Aorta (tissue), 5 donors: ENCODE measurements at places on chromosomes 7 and 10.

- H3K27ac ChIP-seq: no peak overlapping the region
- no peaks in the 10 kb centered on the region for H3K36me3 ChIP-seq
- H3K27me3 ChIP-seq: no peaks in the 10 kb centered on the region
- DNase-seq: no peak
- H3K4me1 ChIP-seq: peaks cover 2% of the 10 kb centered on the region
- no peak overlapping the region for H3K4me3 ChIP-seq
These were observed 48.5 kb downstream of the PLCE1 start for GRCh38 chr10:94042001-94042833.

DNA sequence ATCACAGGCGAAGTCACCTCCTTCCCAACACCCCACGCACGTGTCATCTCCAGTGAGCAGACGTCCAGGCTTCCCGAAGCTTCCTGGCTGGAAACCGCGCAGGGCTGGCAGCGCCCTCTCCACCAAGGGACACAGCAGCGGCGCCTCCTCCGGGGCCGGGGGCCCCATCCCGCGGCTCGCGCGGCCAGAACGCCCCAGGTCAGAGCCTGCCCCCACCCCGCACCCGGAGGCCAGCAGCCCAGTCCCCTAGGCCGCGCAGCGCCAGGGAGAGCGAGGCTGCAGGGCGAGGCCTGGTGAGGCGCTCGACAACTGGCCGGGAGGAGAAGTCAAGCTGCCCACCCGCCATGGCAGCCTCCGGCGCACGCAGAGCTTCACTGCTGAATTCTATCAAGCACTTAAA, 247.0 kb downstream of the SEMA3D start:
- no peaks in the 10 kb centered on the region for H3K36me3 ChIP-seq
- no peak for DNase-seq
- H3K4me1 ChIP-seq: no peaks in the 10 kb centered on the region
- no peak overlapping the region for H3K4me3 ChIP-seq
- no peak overlapping the region for H3K27ac ChIP-seq

DNA sequence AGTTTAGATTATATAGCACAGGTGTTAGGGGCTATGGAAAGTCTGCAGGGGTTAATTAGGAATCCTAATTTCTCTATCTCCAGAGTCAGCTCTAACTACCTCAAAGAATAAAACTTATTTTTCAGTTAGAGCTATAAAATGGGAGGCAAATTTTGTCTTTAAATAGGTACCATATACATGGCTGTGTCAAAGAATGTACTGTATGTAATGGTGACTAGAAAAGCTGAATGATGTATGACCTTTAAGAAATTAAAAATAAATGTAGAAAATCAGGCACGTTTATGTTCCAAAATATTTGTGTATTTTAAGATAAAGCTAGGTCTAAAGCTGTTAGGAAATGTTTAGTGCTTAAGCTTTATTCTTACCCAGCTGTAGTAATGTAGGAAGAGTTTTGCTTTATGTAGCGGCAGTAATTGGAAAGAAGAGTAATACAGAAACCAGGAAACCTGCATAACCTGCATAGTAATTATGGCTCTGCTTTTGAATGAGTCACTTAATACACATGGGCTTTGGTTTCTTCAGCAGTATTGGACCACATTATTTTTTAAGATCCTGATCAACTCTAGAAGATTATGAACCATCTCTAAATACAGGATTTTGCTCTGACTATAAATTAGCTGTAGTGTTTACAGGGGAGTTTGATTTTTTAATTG, 85.0 kb downstream of the KMT2E start:
- H3K27ac ChIP-seq: no peak overlapping the region
- H3K36me3 ChIP-seq: no peaks in the 10 kb centered on the region
- no peaks in the 10 kb centered on the region for H3K4me1 ChIP-seq
- no peak overlapping the region for H3K4me3 ChIP-seq
- H3K27me3 ChIP-seq: no peaks in the 10 kb centered on the region

DNA sequence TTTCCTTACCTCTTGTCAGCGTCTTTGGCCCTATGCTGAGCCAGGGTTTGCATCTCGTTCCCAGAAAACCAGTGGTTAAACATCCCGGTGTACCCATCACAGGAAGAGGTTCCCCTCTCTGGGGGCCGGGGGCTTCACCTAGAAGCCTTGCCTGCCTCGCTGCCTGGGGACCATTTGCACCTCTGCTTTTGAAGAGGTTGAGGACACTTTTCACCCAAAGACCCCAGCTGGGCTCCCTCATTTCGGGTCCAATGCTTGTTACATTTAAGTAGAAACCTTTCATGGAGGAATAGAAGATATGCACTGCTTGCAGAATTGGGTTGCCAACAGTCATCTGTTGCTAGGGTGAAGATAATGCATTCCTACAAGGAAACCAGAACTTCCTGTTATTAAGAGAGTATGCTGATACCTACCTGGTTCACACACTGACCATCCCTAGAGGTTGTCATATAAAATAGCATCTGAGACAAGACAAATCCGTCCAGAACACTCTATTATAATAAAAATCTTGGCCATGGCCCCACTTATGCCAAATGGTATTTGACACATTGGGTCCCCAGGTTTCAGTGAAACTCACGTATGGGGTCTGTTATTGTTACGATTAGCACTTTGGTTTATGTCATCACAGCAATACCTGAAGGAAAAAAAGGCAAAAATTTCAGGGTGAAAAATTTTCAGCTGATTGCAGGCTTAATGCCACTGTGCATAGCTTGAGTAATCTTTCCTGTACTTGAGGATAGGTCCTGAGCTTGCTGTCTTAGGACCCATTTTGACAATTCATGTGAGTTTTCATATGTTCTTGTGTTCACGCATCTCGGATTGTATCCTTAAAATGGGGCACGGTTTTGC, 917 bp downstream of the ZNF365 start:
- no peaks in the 10 kb centered on the region for H3K27me3 ChIP-seq
- DNase-seq: no peak
- H3K36me3 ChIP-seq: no peaks in the 10 kb centered on the region
- H3K4me3 ChIP-seq: peak overlapping the region; percentile 84
- no peak overlapping the region for H3K27ac ChIP-seq

DNA sequence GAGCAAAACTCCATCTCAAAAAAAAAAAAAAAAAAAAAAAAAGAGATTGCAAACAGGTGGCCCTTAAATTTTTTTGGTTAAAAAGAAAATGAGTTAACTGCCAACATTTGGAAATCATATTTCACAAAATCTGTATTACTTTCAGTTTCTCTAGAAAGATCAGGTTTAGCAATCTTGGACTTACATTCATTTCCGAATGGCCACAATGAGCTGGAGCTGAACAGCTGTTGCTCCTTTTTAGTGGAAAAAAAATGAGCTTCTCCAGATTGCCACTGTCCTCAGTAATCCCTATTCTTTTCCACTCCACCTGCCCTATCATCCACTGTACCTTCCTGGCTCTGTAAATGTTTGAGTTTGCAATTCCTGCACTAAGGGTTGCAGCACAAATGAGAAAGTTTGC, 43.6 kb downstream of the RAB11FIP2 start:
- H3K4me3 ChIP-seq: no peak overlapping the region
- no peaks in the 10 kb centered on the region for H3K27me3 ChIP-seq
- H3K4me1 ChIP-seq: no peaks in the 10 kb centered on the region

DNA sequence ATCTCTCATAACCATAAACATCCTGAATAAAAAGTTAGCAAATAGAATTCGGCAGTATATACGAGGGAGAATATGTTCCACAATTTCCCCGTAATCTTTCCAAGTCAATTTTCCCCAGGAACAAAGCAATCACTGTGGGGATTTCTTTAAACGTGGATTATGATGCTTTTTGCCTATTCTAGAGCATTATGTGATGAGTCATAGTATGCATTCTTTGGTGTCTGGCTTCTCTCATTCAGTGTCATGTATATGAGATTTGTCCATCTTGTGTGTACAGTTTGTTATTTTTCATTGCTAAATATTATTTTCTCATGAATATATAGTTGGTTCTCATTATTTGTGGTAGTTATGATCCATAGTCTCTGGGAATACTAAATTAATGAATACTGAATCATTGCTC, 9.9 kb upstream of the OR9A4 start:
- DNase-seq: no peak
- H3K27me3 ChIP-seq: no peaks in the 10 kb centered on the region
- no peaks in the 10 kb centered on the region for H3K4me1 ChIP-seq
- no peak overlapping the region for H3K4me3 ChIP-seq
- no peak overlapping the region for H3K27ac ChIP-seq
- H3K36me3 ChIP-seq: no peaks in the 10 kb centered on the region

- no peaks in the 10 kb centered on the region for H3K36me3 ChIP-seq
- H3K27ac ChIP-seq: no peak overlapping the region
- DNase-seq: no peak
These were observed 41.8 kb downstream of the APBB1IP start for GRCh38 chr10:26479766-26480492.

DNA sequence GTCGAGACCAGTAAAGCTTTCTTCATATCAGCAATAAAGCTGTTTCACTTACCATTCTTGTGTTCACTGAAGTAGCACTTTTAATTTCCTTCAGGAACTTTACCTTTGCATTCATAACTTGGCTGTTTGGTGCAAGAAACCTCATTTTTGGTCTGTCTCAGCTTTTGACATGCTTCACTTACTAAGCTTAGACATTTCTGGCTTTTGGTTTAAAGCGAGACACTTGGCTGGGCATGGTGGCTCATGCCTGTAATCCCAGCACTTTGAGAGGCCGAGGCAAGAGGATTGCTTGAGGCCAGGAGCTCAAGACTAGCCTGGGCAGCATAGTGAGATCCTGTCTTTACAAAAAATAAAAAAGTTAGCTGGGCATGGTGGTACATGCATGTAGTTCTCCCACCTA, 15.8 kb downstream of the PLEKHA1 start:
- no peaks in the 10 kb centered on the region for H3K27me3 ChIP-seq
- H3K36me3 ChIP-seq: no peaks in the 10 kb centered on the region
- no peak overlapping the region for H3K4me3 ChIP-seq
- DNase-seq: no peak

GRCh38 chr10:35225204-35225603, 98.6 kb downstream of the CREM start:
- no peaks in the 10 kb centered on the region for H3K4me1 ChIP-seq
- no peak overlapping the region for H3K4me3 ChIP-seq
- H3K36me3 ChIP-seq: no peaks in the 10 kb centered on the region
- no peak for DNase-seq

GRCh38 chr10:31593124-31593523, 274.1 kb downstream of the ZEB1 start:
- H3K4me3 ChIP-seq: no peak overlapping the region
- no peak overlapping the region for H3K27ac ChIP-seq
- H3K27me3 ChIP-seq: no peaks in the 10 kb centered on the region

DNA sequence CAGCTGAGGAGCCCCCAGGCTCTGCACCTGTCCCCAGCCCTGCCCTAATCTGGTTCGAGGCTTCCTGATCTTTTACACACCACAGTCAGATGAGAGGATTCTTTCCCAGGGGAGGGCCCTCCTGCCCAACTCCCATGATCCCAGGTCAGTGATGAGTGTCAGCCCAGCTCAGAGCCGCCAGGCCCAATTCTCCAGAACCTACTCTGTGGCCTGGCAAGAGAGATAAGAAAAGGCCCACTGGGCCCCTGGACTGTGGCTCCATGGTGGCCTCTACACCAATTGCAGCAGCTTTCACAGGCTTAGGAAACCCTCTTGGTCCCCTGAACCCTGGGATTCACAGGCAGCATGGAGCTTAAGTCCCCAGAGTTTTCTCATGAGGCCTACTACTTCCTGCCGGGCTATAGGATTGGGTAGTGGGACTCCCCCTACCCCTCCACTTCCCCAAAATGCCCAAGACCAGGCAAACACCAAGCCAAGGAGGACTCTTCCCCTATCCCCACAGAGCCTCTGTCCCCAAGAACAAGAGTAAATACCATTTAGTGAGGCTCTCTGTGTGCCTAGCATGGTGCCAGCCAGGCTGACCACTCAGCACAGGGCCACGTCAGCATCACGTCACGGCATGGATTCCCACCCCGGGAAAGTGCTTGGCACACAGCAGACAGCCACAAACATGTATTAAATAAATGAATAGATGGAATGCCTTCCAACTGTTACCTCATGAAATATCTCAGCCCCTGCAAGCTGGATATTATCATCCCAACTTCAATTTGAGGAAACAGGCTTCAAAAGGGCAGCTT, 100.0 kb downstream of the GRID1 start:
- H3K36me3 ChIP-seq: no peaks in the 10 kb centered on the region
- H3K4me1 ChIP-seq: no peaks in the 10 kb centered on the region
- H3K27ac ChIP-seq: no peak overlapping the region
- DNase-seq: no peak

DNA sequence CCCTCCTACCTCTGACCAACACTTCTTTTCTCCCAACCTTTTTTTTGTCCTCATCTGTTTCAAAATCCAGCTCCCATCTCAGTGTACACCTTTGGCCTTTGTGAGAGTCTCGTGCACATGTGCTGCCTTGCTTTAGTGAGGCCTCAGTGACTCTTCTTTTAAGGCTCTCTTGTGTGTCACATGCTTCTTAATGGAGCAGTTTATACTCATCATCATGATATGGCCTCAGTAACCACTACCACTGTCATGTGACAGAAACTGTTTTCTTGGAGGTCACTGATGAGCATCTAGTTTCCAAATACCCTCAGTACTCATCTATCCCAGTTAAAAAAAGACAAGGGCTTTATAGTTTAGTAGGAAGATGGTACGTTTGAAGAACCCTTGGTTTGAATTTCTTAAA, 8.1 kb upstream of the ARHGAP22 start:
- no peaks in the 10 kb centered on the region for H3K4me1 ChIP-seq
- DNase-seq: no peak
- H3K36me3 ChIP-seq: no peaks in the 10 kb centered on the region
- no peak overlapping the region for H3K27ac ChIP-seq
- no peak overlapping the region for H3K4me3 ChIP-seq

GRCh38 chr7:130208516-130208915, 856 bp downstream of the SSMEM1 start:
- DNase-seq: no peak
- H3K27me3 ChIP-seq: no peaks in the 10 kb centered on the region
- H3K4me1 ChIP-seq: no peaks in the 10 kb centered on the region
- no peaks in the 10 kb centered on the region for H3K36me3 ChIP-seq

DNA sequence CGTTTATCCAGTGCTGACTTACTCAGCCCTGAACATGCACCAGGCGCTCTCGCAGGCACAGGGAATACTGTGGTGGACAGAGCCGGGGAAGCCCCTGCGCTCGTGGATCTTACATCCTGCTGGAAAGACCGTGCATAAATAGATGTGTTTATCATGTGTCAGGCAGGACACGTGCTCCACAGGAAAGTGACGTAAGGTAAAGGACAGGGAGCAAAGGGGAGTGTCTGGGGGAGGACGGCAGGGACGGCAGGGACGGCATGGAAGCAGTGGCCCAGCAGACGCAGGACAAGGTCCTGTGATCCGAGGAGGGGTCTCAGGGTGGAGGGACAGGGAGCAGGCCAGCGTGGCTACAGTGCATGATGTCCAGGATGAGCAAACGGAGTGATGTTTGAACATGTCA, 410.5 kb downstream of the PAXIP1 start:
- H3K4me1 ChIP-seq: no peaks in the 10 kb centered on the region
- H3K36me3 ChIP-seq: no peaks in the 10 kb centered on the region
- no peak overlapping the region for H3K4me3 ChIP-seq
- no peak for DNase-seq

GRCh38 chr10:2856598-2856997, 210.8 kb upstream of the PFKP start:
- no peaks in the 10 kb centered on the region for H3K4me1 ChIP-seq
- DNase-seq: no peak
- no peak overlapping the region for H3K4me3 ChIP-seq
